ENCODE measurements at places on chromosomes 5 and 9. TPM values are rescaled to one million over a fixed set of nuclear protein-coding genes. Genes with fewer than 3 reads are reported as not detected.
A peak's percentile ranks its signal among the peaks of the same experiment; 100 is the strongest.

GRCh38 chr5:123681061-123681460 lies 169.1 kb downstream of the CSNK1G3 start:
- DNase-seq, result no peak

DNA sequence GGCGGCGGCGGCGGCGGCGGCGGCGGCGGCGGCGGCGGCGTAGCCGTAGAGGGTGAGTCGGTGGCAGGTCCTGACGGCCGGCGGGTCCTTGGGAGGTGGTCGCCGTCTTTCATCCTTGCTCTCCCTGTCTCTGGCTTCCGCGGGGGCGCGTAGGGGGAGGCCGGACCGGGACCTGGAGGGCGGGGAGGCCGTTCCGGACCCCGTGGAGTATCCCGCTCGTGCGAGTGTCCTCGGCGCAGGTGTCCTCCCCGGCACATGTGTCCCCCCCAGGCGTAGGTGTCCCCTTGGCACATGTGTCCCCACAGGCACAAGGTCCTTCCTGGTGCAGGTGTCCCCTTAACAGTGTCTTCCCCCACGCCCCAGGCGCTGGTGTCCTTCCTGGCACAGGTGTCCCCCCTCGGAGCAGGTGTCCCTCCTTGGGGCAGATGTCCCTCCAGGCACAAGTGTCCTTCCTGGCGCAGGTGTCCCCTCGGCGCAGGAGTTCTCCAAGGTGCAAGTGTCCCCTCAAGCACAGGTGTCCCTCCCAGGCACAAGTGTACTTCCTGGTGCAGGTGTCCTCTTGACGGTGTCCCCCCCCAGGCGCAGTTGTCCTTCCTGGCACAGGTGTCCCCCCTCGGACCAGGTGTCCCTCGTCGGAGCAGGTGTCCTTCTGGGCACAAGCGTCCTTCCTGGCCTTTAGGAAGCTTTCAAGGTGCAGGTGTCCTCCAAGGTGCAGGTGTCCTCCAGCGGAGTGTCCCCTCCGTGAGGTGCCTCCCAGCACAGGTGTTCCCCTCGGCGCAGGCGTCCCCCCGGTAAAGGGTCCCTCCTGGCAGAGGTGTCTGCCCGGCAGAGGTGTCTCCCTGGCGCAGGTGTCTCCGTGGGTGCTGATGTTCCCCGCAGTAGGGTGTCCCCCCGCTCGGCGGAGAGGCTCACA lies 519 bp downstream of the EXOC3 start:
- DNase-seq, result no peak

GRCh38 chr9:109264877-109265587 lies 55.8 kb downstream of the EPB41L4B start:
- DNase-seq, result peak; percentile 58

DNA sequence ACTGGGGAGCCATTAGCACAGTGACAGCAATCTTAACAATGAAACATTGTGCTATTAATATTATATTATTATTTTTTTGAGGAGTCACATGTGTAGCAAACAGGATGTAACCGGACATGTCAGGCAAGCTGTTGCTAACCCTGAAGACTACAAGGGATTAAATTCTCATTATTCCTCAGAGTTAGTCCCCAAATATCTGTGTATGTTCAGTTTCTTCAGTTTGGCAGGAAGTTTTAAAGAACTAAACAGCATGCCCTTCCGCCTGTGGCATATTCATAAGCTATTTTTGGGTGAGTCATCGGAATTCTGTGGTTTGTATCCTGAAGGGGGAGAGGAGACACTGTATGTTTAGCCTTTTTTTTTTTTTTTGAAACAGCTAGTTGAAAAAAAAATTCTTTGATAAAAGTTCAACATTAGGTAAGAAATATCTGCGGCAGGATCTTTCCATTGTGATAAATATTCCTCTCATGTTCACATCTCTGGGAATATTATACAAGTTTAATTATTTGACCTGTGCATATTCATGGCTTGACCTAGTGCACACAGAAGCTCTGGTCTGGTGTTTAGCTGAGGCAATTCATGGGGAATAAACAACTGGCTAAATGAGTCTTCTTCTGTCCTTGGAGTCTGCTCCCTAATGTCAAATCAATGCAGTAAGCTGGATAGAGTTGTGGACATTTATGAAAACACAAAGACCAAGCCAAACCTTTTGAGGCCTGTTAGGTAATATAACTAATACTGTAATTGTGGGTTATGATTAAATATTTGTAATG lies 202.7 kb upstream of the CDKN2B start:
- peak; percentile 95 for DNase-seq

DNA sequence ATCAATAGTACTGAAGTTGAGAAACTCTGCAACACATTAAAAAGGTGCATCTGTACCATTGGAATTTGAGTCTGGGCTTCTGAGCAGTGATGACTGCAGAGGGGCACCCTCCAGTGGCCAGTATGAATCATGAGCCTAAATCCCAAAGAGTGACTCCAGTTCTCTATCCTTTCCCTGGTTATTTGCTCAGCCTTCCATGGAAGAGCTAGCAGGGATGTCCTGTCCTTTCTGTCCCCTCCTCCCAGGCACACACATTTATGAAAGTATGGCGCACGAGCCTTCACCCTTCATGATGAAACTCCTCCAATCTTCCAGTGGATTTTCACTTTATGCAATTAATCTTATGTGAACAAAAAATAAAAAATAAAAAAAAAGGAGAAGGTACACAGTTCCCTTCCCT lies 81.0 kb downstream of the ESM1 start:
- DNase-seq, result peak; percentile 86

DNA sequence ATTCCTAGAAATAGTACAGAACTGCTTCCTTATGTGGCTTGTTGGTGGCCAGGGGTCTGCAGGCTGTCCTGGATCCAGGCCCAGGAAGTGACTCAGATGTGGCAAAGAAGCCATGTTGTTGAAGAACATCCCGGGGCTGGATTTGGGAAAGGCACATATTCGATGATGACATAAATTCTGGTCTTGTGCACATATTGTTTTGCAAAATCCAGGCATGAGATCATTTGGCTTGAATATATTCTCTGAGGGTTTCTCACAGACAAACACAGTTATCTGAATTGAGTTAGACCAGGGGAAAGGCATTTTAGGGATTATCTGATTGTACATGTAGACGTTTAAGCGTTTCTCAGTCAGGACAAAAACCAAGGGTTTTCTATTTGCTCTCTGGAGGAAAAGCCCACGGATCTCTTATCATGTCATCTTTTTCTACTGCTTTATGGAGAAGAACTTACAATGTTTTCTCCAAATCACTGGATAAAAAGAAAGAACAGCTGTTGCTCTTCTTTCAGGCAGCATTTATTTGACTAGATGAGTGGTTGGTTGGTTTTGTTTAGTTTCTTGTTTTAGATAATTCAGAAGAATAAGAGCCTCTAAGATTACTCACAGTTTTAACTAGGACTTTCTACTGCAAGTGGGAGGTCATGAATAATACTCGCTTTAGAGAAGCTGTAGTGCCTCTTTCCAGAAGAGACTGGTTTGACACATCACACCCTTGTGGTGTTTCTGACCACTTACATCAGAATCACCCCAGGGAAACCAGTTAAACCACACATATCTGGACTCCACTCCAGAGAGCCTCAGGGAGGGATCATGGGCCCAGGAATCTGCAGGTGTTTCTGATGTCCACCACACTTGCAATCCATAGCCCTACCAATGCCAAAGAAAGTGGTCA lies 29.5 kb upstream of the LHFPL2 start:
- peak; percentile 96 for DNase-seq

DNA sequence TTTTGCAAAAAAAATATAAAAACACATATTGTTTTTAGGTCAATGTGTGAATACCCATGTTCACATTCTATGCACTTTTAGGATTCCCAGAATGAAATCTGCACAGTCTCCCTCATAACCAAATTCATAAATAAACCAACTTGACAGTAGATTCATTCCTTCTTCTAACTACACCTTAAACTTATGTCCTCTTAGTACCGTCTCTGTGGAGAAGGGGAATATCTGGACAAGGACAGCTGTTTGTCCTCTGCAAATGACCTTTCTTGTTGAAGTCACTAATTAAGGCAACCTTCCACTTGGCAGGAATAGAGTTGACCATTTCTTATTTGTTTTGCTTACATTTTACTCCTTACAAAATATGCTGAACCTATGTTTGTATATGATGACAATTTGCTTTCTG lies 71.1 kb downstream of the FBN2 start:
- no peak for DNase-seq

DNA sequence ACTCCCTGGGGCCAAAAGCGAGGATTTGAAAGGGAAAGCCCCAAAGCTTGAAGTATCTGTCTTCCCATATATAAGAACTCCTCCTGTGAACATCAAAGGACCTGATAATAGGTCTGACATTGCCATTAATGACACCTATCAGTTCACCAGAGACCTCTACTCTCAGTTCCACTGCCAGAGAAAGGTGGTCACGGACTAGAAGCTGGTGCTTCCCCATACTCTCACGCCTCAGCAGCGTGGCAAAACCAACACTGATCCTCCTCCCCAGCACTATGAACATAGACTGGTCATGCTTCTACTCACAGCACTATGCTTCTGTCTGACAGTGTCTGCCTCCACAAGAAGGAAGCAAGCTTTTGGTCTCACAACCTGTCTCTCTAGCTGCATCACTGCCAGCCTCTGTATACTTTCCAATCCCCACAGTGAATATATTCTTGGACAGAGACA lies 37.9 kb downstream of the NRG2 start:
- DNase-seq, result no peak

GRCh38 chr5:78738693-78739300 lies 90.2 kb upstream of the LHFPL2 start:
- DNase-seq, result no peak

GRCh38 chr5:123429993-123430392 lies 6.8 kb upstream of the CEP120 start:
- DNase-seq, result peak; percentile 96

GRCh38 chr5:148839960-148840359 lies 13.5 kb downstream of the ADRB2 start:
- DNase-seq, result no peak

- peak; percentile 40 for DNase-seq
These were observed 60.2 kb downstream of the ARHGAP26 start for GRCh38 chr5:142830241-142831008.

DNA sequence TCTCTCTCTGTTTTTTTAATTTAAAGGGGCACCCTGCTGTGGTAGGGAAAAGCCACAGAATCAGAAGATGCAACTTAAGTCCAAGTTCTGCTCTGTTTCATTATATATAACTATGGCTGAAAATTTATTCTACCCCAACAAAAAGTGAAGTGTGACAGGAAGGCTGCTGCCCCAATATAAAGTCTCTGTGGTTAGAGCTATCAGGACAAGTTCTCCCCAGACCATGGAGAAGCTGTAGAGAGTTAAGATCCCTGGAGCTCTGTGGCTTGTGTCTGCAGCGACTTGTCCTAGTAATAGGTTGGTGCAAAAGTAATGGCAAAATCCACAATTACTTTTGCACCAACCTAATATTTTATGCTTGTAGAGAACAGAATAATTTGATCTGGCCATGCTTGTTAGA lies 250.9 kb downstream of the PSAT1 start:
- DNase-seq, result no peak

GRCh38 chr9:18604767-18605730 lies 131.1 kb downstream of the ADAMTSL1 start:
- DNase-seq, result no peak

GRCh38 chr5:45281081-45281480 lies 415.1 kb downstream of the HCN1 start:
- DNase-seq, result no peak

SH3TC2 gene
- polyA plus RNA-seq, result 0.88 TPM

DNA sequence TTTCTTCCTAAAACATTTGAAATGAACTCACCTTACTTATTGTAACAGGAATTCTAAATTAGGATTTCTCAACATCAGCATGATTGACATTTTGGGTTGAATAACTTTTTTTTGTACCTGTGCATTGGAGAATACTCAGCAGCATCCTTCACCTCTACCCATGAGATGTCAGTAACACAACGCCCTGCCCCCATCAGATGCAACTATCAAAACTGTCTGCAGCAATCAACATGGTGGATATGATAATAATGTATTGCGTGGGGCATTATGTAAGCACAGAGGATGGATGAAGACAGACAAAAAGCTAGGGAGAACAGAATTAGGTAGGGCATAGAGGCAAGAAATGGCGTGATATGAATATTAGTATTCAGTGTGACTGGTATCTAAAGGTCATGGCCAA lies 94.1 kb downstream of the PLK2 start:
- DNase-seq, result no peak

DNA sequence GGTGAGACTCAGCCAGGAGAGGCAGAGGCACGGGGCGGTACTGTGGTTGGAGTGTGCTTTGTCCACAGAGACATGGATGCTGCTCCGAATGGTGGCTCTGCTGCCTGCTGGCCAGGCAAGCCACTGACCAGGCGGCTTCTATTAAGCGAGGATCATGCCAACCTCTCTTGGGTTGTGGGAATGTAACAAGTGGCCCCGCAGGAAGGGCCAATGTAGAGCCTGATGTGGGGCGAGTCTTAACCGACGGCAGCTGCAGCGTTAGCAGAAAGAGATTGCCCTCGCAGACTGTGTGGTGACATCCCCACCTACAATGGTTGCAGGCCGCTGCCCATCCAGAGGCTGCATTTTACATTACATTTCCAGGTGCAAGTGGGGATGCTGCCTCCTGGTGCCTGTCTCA lies 46.6 kb upstream of the SLC25A51 start:
- no peak for DNase-seq

DNA sequence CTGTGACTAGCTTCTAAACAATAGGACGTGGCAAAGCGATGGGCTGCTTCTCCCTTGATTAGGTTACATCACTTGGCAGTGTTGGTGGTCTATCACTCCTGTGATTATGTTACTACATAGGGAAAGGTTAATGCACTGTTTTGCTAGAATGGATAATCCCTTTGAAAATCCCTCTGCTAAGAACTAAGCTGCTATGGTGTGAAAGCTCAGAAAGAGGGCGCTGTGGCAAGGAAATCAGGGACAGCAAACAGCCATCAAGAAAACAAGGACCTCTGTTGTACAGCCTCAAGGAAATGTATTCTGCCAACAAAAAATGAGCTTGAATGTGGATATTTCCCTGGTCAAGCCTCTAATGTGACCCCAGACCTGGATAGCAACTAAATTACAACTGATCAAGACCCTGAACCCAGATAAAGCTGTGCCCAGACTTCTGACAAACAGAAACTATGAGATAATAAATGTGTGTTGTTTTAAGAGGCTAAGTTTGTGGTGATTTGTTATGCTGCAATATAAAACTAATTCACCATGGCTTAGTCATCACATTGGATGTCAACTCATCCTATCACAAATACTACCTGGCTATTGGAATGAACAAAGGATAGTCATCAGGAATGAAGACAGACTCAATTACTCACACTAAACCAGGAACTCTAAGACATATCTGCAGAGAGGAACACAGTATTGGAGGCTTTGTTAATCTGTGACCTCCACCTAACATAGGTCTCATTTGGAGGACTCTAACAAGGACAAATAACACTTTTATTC lies 1215.9 kb downstream of the EFNA5 start:
- peak; percentile 0 for DNase-seq
